Naive thymus-derived CD8-positive, alpha-beta T cell (primary cell): ENCODE measurements at places on chromosomes 3 and 15. TPM values are rescaled to one million over a fixed set of nuclear protein-coding genes. Genes with fewer than 3 reads are reported as not detected.

DNA sequence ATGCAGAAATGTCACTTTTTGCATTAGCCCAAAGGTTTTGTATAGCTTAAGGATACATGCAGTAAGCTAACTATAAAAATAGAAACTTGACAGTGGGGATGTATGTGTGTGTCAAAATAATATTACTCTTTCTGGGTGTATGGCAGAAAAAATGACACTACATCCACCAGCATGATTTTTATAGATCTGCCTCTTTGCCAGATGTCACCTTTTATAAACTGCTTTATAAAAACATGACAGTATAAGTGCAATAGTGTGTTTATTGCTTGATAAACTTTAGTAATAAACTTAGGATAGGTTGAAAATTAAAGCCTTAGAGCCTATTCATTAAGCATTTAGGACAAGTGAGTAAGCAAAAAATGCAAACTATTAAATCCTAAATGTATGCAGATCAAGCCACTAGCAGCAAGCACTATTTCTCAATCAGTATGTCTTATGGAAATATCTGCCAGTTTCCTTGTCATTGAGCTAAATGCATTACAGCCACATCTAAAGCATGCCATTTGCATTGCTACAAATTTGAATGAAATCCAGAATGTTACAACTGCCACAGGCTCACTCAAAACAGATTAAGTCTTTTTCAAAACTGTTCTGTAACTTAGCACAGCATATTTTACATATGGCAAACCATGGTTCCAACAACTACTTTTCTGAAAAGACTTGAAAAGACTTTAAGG, 935.0 kb downstream of the FHIT start:
- DNase-seq, result no peak
- H3K27me3 ChIP-seq, result no peaks in the 10 kb centered on the region
- no peaks in the 10 kb centered on the region for H3K36me3 ChIP-seq
- H3K4me3 ChIP-seq, result no peak overlapping the region
- peaks cover 5% of the 10 kb centered on the region for H3K4me1 ChIP-seq
- H3K27ac ChIP-seq, result no peak overlapping the region

DNA sequence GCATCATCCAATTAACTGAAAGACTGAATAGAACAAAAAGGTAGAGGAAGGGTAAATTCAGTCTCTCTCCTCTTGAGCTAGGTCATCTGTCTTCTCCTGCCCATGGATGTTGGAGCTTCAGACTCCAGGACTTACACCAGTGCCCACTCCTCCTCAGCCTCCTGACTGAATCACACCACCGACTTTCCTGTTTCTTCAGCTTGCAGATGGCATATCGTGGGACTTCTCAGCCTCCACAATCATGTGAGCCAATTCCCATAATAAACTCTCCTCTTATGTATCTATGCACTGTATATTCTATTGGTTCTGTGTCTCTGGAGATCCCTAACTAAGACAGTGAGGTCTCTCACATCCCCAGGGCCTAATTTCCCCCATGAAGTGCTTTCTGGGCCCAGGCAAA, 140.4 kb downstream of the CD47 start:
- H3K36me3 ChIP-seq, result no peaks in the 10 kb centered on the region
- no peak for DNase-seq
- H3K4me1 ChIP-seq, result peaks cover 26% of the 10 kb centered on the region

GRCh38 chr15:98904544-98904943, 103.0 kb downstream of the PGPEP1L start:
- H3K4me3 ChIP-seq, result no peak overlapping the region
- peaks cover 14% of the 10 kb centered on the region for H3K36me3 ChIP-seq
- H3K4me1 ChIP-seq, result peaks cover 12% of the 10 kb centered on the region
- no peak overlapping the region for H3K27ac ChIP-seq
- no peak for DNase-seq

GRCh38 chr15:75721480-75721922, 8.9 kb upstream of the CSPG4 start:
- no peak overlapping the region for H3K27ac ChIP-seq
- H3K27me3 ChIP-seq, result peaks cover 19% of the 10 kb centered on the region
- H3K4me1 ChIP-seq, result no peaks in the 10 kb centered on the region
- DNase-seq, result no peak

DNA sequence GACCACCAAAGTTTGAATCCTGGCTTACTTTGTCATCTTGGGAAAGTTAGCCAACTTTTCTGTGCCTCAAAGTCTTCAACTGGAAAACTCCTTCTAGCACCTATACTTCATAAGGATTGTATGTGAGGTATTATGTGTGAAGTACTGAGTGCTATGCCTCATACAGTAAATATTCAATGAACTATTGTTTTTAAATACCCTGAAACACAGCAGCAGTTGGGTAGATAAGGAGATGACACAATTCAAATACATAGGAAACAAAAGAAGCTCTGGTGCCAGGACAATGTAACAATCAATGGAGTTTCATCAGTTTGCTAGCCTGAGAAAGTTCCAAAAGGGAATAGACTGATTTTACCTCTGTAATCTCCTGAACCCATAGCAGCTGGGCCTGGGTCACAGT, 43.3 kb downstream of the TUBGCP4 start:
- H3K27ac ChIP-seq, result no peak overlapping the region
- H3K27me3 ChIP-seq, result no peaks in the 10 kb centered on the region
- H3K4me3 ChIP-seq, result no peak overlapping the region

- peaks cover 3% of the 10 kb centered on the region for H3K27me3 ChIP-seq
- no peak for DNase-seq
- H3K4me1 ChIP-seq, result peaks cover 17% of the 10 kb centered on the region
- no peak overlapping the region for H3K27ac ChIP-seq
Observed at GRCh38 chr15:90884719-90885431, 571 bp downstream of the FES start.

DNA sequence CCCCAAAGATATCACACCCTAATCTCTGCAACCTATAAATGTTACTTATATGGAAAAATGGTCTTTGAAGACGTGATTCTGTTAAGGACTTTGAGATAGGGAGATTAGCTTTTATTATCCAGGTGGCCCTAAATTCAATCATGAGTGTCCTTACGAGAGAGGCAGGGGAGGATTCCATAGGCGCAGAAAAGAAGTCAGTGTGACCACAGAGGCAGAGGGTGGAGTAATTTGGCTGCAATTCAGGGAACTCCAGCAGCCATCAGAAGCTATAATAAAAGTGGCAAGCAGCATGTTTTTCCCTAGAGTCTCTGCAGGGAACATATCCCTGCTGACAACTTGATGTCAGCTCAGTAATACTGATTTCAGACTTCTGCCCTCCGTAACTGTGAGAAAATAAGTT, 315.2 kb upstream of the ROBO2 start:
- H3K4me1 ChIP-seq, result no peaks in the 10 kb centered on the region
- no peak for DNase-seq
- H3K27me3 ChIP-seq, result no peaks in the 10 kb centered on the region

DNA sequence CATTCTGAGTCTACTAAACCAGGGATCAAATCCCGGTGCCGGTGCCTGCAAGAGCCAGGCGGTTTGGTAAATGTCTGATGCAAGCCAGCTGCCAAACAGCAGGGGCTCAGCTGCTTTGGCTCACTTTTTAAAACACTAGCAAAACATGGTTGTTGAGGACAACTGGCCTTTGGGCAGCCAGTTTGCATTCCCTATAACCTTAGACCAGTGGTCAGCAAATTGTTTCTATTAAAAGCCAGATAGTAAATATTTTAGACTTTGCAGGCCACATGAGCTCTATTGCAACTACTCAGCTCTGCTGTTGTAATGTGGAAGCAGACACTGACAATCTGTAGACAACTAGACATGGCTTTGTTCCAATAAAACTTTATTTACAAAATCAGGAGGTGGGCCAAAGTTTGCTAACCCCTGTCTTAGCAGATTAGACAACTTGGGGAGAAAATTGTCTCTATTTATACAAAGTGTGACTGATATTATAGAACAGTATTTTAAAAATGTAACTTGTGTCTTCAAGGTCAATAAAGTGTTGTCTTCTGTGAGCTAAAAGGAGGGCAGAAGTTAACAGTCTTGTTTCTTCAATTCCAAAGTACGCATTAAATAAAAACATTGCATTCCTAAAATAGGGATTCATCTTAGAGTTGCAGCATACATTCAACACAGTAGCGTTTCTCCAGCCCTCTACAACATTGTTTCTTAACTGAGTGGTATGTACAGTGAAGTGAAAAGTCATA, 67.6 kb downstream of the SSUH2 start:
- H3K4me3 ChIP-seq, result no peak overlapping the region
- H3K27ac ChIP-seq, result no peak overlapping the region
- H3K27me3 ChIP-seq, result no peaks in the 10 kb centered on the region
- no peaks in the 10 kb centered on the region for H3K36me3 ChIP-seq
- H3K4me1 ChIP-seq, result no peaks in the 10 kb centered on the region
- DNase-seq, result no peak

GRCh38 chr15:40755812-40756208, 756 bp upstream of the RMDN3 start:
- H3K36me3 ChIP-seq, result no peaks in the 10 kb centered on the region
- peak overlapping the region; percentile 96 for H3K27ac ChIP-seq
- H3K4me1 ChIP-seq, result peaks cover 34% of the 10 kb centered on the region
- H3K27me3 ChIP-seq, result no peaks in the 10 kb centered on the region

GRCh38 chr3:58492494-58492905, 604 bp downstream of the KCTD6 start:
- H3K36me3 ChIP-seq, result no peaks in the 10 kb centered on the region
- peak overlapping the region; percentile 97 for H3K4me3 ChIP-seq
- peaks cover 65% of the 10 kb centered on the region for H3K4me1 ChIP-seq
- no peaks in the 10 kb centered on the region for H3K27me3 ChIP-seq

DNA sequence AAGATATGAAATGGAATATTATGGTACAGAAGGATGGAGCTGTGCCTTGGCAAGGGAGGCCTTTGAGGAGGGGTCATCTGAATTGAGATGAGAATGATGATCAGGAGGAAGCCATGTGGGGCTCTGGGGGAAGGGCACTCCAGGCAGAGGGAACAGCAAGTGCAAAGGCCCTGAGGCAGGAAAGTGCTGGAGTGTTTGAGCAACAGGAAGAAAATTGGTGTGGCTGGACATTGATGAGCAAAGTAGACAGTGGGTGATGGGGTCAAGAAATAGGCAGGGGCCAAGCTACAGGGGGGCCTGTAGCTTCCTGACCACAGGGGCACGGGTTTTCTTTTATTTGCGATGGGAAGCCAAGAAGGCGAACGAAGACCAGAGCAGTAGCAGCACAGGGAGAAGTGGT, 3.3 kb upstream of the GP9 start:
- peak overlapping the region; percentile 4 for H3K27ac ChIP-seq
- H3K27me3 ChIP-seq, result no peaks in the 10 kb centered on the region
- no peaks in the 10 kb centered on the region for H3K36me3 ChIP-seq
- H3K4me3 ChIP-seq, result no peak overlapping the region
- H3K4me1 ChIP-seq, result peaks cover 16% of the 10 kb centered on the region

GRCh38 chr3:99439892-99440291, 198.5 kb upstream of the COL8A1 start:
- DNase-seq, result no peak
- H3K27ac ChIP-seq, result no peak overlapping the region
- H3K4me1 ChIP-seq, result no peaks in the 10 kb centered on the region
- H3K4me3 ChIP-seq, result no peak overlapping the region
- no peaks in the 10 kb centered on the region for H3K27me3 ChIP-seq

DNA sequence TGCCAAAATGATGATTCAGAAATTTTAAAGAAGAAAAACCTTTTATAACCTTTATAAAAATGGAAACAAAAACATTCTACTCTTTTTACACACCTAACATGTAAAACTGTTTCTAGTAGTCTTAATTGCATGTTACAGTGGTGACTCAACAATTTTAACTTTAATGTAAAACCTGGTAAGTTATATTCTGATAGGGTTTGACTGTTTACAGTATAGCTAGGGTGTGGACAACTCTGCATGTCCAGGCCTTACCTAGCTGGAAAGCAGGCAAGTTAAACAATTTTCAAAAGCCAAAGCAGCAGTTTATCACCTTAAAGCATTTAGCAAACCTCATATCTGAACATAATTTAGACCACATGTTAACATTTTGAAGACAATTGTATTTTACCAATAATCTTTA, 328.5 kb downstream of the NEK10 start:
- no peaks in the 10 kb centered on the region for H3K27me3 ChIP-seq
- H3K4me3 ChIP-seq, result no peak overlapping the region
- peaks cover 2% of the 10 kb centered on the region for H3K4me1 ChIP-seq
- H3K36me3 ChIP-seq, result no peaks in the 10 kb centered on the region
- no peak for DNase-seq

DNA sequence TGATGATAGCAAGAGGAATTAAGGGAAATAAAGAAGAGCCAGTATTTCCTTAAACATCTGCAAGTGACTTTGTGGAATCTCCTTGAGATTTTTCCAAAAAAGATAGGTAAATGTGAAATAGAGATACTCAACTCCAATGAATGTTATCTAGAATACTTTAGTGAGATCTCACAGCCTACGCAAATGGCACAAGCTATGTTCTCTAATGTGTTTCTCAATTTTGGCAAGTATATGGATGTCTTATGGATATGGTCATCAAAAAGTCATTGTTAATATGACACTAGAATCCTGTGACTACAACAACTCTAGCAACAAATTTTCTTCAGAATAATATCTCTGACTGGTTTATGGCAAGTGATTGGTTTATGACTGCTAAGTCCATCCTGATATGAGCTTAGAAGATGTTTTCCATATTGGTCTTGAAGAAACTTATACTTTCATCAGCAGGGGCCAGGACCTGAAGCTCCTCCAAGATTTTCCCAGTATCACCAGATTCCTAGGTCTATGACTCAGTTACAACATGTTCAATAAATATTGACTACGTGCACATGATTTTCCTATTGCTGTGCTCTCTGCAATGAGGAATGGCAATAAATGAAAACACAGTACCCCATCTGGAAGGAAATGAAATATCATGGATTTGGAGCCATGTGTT, 170.9 kb upstream of the THBS1 start:
- peaks cover 1% of the 10 kb centered on the region for H3K36me3 ChIP-seq
- no peak overlapping the region for H3K4me3 ChIP-seq
- peaks cover 20% of the 10 kb centered on the region for H3K27me3 ChIP-seq

- H3K36me3 ChIP-seq, result no peaks in the 10 kb centered on the region
- H3K27ac ChIP-seq, result no peak overlapping the region
- peaks cover 22% of the 10 kb centered on the region for H3K27me3 ChIP-seq
- no peaks in the 10 kb centered on the region for H3K4me1 ChIP-seq
Observed at GRCh38 chr3:100216713-100217112, 44.1 kb upstream of the TBC1D23 start.

DNA sequence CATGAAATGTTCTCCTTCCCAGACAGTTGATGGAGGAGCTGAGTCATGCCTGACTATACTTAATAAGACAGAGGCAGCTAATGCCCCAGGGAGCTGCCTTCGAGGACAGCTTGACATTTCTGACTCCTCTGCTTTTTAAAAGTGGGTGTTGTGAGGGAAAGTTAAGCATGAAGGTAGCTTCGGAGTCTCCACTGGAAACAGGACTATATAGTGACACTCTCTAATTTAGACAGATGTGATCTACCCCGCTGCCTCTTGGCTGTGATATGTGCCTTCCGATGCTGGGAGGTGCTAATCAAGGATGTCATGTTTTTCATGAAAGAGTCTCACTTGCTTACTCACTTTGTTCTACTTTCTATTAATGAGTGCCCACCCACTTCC, 72.7 kb downstream of the IL1RAP start:
- H3K27ac ChIP-seq, result peak overlapping the region; percentile 2
- DNase-seq, result no peak
- peaks cover 2% of the 10 kb centered on the region for H3K36me3 ChIP-seq
- H3K27me3 ChIP-seq, result no peaks in the 10 kb centered on the region

Gene CFAP100
- not detected for polyA plus RNA-seq

Gene SCAP
- polyA plus RNA-seq, result 55.7 TPM

Gene STAB1
- not detected for polyA plus RNA-seq

Gene TRANK1
- 17.9 TPM for polyA plus RNA-seq
